ENCODE measurements at places on chromosomes 4 and X. TPM values are rescaled to one million over a fixed set of nuclear protein-coding genes. Genes with fewer than 3 reads are reported as not detected.

RTL3 gene
- total RNA-seq = 2.7 TPM

DNA sequence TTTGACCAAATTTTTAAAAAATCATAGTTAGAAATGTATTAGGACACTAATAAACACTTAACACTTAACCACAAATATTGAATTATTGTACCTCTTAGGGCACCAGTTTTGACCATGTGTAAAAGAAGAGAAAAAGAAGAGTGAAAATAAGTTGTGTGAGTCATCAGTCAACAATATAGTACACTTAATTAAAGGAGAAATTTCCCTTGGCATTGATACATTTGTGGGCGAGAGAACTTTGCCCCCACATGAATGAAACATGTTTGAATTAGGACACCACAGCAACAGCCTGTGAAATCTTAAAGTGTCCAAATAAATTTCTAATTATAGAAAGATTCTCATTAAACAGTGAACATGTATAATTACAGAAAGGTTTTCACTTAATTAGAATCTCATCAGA lies 1292.8 kb upstream of the TENM3 start:
- H3K4me1 ChIP-seq = no peaks in the 10 kb centered on the region
- H3K27ac ChIP-seq = no peak overlapping the region
- H3K27me3 ChIP-seq = no peaks in the 10 kb centered on the region
- no peaks in the 10 kb centered on the region for H3K36me3 ChIP-seq
- no peak overlapping the region for H3K4me3 ChIP-seq

- DNase-seq = no peak
- H3K4me3 ChIP-seq = no peak overlapping the region
- H3K4me1 ChIP-seq = no peaks in the 10 kb centered on the region
- no peaks in the 10 kb centered on the region for H3K27me3 ChIP-seq
These were observed 442.2 kb downstream of the PABPC4L start for GRCh38 chr4:133759428-133759827.

OTUD6A gene
- total RNA-seq = not detected

PYURF gene
- total RNA-seq = 119 TPM

DNA sequence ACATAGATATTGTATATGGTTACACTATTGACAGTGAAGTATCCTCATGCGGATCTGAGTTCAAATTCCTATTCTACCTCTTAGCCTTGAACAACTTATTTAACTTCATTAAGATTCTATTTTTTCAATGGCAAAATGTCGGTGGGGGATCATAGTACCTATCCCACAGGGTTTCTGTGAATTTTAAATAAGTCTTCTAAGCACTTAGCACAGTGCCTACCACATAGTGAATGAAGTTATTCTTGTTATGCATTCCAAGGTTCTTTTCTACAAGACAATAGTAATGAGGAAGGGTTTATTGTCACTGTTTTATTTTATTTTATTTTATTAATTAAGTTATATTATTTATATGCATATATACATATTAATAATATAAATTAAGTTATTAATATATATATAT lies 8.8 kb upstream of the ENAM start:
- no peaks in the 10 kb centered on the region for H3K36me3 ChIP-seq
- no peaks in the 10 kb centered on the region for H3K27me3 ChIP-seq
- DNase-seq = no peak

GRCh38 chr4:6676722-6677558 lies 16.7 kb upstream of the S100P start:
- H3K4me1 ChIP-seq = peaks cover 26% of the 10 kb centered on the region
- no peaks in the 10 kb centered on the region for H3K27me3 ChIP-seq
- no peak overlapping the region for H3K4me3 ChIP-seq

AWAT2 gene
- total RNA-seq = not detected

DNA sequence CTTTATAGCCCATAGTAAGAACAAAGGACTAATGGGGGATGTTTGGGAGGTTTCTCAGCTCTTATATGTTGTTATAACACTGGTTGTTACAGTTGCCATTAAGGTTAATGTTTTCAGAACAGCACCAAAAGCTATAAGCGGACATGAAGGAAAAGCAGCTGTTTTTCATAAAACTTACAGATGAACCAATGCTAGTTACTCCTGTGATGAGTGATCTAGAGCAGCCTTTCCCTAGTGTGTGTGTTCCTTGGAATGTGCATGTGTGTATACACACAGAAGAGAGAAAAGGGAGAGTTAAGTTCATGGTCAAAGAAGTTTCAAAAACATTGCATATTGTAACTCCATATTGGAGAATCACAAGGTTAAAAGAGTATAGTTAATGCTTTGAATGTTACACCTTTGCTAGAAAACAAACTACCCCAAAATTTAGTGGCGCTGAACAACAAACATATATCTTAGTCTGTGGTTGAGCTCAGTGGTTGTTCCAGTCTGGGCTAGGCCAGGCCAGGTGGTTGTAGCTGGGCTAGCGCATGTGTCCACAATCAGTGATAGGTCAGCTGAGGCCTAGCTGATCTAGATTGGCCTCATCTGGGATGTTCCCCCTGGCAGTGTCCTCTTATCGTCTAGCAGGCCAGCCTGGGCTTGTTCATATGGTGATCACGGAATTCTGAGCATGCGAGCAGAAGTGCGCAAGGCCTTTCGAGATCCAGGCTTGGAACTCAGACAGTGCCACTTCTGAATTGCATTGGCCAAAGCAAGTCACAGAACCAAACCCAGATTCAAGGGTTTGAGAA lies 151.0 kb downstream of the NHS start:
- H3K27ac ChIP-seq = no peak overlapping the region
- peaks cover 16% of the 10 kb centered on the region for H3K4me1 ChIP-seq
- no peaks in the 10 kb centered on the region for H3K27me3 ChIP-seq
- DNase-seq = no peak
- no peaks in the 10 kb centered on the region for H3K36me3 ChIP-seq
- H3K4me3 ChIP-seq = no peak overlapping the region

DNA sequence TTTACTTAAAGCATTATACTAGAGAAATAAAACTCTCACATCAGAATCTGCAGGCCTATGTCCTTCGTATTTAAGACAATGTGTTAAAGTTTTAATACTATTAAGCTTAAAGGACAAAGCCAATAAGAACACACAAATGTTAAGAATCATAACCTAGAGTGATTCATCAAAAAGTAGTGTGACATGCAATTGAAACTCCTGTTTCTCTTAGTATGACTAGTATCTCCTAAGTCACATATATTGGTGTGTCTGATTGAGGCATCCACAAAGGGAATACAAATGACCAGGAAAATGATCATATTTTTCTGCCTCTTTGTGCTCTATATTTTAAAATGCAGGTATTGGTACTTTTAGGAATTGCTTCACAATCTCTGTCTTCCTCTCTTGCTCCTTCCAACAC lies 23.8 kb downstream of the GPRASP3 start:
- DNase-seq = no peak
- no peaks in the 10 kb centered on the region for H3K4me1 ChIP-seq
- H3K4me3 ChIP-seq = no peak overlapping the region

GRCh38 chr4:55754754-55755350 lies 64.7 kb upstream of the EXOC1L start:
- H3K27ac ChIP-seq = no peak overlapping the region
- peaks cover 8% of the 10 kb centered on the region for H3K4me1 ChIP-seq
- no peaks in the 10 kb centered on the region for H3K27me3 ChIP-seq
- no peak overlapping the region for H3K4me3 ChIP-seq

SORBS2 gene
- total RNA-seq = 9.0 TPM

BEND4 gene
- not detected for total RNA-seq

DNA sequence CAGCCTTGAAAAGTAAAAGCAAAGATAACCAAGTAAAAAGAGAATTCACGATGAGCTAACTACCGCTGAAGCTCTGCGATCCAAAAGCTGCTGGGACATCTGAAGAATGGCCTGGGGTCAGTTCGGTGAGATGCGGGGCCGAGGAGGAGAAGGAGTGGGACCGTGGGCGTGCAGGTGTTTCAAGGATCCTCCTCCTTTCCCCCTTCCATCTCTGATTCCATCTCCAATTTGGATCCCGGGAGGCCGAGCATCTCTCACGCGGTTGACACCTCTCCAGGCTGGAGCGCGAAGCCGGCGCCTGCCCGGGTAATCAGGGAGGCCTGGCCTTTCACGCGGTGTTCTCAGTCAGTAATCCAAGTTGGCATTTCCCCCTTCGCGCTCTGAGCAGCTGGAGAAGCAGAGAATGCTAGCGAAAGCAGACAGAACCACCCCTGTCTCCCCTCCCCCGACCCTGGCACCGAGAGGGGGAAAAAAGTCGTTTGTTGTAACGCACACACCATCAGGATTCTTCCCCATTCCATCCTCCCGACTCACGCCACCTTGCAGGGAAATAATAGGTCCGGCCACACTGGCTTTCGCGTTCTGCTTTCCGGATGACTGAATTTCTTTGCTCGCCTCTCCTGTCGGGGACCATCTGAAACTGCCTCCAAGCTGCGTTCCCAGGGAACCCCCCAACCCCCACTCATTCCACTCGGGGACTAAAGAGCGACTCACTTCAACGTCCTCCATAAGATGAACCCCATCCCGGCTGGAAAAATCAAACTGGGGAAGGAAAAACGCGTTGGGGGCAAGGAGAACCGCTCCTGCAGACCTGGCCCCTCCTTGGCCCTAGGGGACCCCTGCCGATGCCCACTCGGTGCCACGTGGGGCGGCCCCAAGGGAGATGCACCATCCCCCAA lies 6.5 kb downstream of the NEUROG2 start:
- no peaks in the 10 kb centered on the region for H3K36me3 ChIP-seq
- H3K27ac ChIP-seq = no peak overlapping the region
- peaks cover 1% of the 10 kb centered on the region for H3K4me1 ChIP-seq
- H3K27me3 ChIP-seq = peaks cover 56% of the 10 kb centered on the region

GRCh38 chr4:139900964-139901376 lies 235.4 kb downstream of the MGST2 start:
- peaks cover 21% of the 10 kb centered on the region for H3K4me1 ChIP-seq
- no peaks in the 10 kb centered on the region for H3K27me3 ChIP-seq
- H3K4me3 ChIP-seq = no peak overlapping the region
- no peak overlapping the region for H3K27ac ChIP-seq

UBE2A gene
- 46.0 TPM for total RNA-seq

DNA sequence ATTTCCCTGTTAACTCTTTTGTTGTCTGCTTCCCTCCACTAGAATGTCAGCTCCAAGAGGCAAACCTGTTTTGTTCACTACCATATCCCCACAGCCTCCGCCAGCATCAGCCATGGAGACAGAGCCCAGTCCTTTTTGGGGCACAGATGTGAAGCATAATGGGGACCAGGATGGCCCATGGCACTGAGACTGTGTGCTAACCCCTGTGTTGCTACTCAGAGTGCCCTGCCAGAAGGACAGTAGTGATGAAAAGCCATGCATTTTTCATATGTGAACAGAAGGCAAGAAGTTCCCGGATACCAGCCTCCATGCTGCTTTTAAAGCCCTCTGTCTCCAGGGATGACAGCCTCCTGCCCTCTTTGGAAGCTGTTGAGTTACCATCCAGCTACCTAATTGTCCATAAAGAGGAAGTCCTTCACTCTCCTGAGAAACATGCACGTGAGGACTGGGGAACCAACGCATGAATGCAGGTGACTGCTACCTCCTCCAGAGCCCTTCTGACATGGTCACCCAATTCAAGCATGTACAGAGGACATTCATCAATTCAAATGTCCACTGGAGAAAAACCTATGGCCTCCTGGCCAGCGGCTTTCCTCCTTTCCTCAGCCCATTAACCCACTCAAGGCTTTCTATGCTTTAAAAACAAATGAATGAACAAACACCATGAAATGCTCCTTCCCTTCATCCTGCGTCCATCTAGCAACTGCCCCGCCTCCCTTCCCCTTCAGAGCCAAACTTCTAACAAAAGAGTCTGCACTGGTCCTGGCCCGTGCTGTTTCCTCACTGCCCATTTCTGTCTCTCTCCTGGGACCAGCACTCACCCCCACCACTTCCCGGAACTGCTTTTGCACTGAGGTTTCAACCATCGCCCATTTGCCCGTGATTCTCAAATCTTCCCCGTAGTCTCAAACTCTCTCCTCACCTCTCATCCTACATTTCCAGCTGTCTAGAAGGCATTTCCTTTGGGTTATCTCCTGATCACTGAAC lies 18.0 kb downstream of the PNMA6F start:
- H3K27ac ChIP-seq = no peak overlapping the region
- no peaks in the 10 kb centered on the region for H3K36me3 ChIP-seq
- no peak overlapping the region for H3K4me3 ChIP-seq
- DNase-seq = no peak
- no peaks in the 10 kb centered on the region for H3K27me3 ChIP-seq

GRCh38 chr4:125486351-125486750 lies 171.6 kb downstream of the FAT4 start:
- no peaks in the 10 kb centered on the region for H3K27me3 ChIP-seq
- DNase-seq = no peak
- H3K4me3 ChIP-seq = no peak overlapping the region
- no peak overlapping the region for H3K27ac ChIP-seq

HS3ST1 gene
- not detected for total RNA-seq

DNA sequence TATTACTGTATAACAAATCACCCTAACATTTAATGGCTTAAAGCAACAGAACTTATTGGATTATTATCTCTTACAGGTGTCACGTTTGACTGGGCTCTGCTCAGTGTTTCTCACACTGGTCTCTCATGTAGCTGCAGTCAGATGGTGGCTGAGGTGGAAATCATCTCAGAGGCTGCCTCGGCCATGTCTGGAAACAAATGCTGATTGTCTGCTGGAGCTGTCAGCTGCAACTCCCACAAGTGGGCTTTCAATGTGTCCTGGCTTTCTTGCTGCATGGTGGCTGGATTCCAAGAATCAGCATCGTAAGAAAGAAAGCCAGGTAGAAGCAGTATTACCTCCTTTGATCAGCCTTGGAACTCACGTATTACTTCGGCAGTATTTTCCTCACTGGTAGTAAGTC lies 277.6 kb downstream of the SPANXN1 start:
- H3K4me1 ChIP-seq = no peaks in the 10 kb centered on the region
- no peak overlapping the region for H3K27ac ChIP-seq
- H3K36me3 ChIP-seq = no peaks in the 10 kb centered on the region
- H3K27me3 ChIP-seq = no peaks in the 10 kb centered on the region
